ENCODE measurements at places on chromosomes 2 and 18.

DNA sequence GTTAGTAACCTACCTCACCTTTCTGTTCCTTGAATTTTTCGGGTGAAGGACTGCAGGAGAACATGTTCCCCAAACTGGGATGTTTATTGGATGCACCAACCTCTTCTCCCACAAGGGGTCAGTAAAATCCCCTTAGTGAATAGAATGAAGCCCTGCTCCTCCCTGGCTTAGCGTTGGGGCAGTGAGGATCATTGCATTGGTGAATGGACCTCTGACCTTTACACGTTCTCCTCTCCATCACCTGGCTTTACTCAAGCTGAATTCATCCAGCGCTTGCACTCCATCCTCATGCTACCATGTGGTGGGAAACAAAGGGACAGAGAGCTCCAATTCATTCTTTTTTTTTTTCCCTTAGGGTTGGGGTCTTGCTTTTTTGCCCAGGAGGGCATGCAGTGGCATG is 157.2 kb downstream of the MIB1 start:
- DNase-seq = peak; percentile 40

GRCh38 chr2:218832520-218832919 is 917 bp upstream of the PRKAG3 start:
- peak; percentile 50 for DNase-seq

DNA sequence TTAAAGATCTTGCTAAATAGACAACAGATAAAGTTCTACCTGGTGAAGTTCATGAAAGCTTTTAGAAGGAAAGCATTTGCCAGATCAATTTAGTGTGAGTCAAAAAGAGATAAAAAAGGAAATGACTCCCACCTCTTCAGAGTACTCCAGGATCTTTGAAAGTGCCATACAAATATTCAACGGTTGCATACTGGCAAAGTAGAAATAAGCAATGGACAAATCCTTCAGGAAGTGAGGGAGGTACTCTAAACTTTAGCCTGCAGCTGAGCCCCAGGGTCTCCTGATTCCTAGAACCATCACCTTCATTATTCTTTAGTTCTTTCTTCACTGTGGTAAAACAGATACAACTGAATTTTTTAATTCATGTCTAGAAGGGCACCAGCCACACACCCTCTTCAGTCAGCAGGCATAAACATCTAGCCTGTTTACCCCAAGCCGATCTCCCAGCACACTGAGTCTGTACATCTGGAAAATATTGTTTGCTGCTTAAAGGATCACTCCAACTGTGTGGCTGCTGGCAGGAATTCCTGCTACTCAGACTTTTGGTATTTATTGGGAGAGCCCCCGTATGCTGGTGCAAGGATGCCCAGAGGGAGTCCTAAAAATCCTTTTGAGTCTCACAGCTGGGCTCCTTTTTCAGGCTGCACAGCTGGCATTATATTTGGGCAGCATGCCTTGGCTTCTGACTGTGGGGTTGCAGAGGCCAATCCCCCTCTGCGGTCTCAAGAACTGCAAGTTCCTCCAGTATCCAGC is 72.3 kb upstream of the SESTD1 start:
- DNase-seq = no peak

GRCh38 chr18:51943281-51943680 is 396.7 kb upstream of the DCC start:
- no peak for DNase-seq

GRCh38 chr2:109497463-109497862 is 116.3 kb downstream of the SEPTIN10 start:
- no peak for DNase-seq

DNA sequence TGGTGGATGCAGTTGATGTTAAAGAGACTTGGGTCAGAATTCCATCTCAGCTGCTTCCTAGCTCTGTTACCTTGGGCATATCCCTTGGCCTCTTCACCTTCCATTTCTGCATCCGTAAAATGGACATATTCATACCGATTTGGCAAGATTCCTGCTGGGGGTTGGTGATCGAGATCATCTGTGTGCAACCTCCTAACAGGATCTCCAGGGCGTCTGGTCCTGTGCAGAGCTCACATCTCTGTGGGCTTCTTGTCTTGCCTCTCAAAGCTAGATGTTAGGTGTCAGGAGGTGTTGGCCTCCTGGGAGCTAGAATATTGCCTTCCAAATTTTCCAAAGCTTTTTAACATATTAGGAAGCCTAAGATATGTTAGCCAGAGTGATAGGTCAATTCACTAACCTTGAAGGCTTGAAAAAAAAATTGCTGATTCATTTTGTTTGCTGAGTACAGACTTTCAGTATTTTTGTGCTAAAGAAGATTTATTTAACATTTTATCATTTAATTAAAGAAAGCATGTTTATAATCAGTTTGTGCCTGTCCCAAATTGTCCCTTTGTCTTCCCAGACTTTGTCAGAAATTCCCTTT is 69.7 kb upstream of the ZNF516 start:
- DNase-seq = no peak

DNA sequence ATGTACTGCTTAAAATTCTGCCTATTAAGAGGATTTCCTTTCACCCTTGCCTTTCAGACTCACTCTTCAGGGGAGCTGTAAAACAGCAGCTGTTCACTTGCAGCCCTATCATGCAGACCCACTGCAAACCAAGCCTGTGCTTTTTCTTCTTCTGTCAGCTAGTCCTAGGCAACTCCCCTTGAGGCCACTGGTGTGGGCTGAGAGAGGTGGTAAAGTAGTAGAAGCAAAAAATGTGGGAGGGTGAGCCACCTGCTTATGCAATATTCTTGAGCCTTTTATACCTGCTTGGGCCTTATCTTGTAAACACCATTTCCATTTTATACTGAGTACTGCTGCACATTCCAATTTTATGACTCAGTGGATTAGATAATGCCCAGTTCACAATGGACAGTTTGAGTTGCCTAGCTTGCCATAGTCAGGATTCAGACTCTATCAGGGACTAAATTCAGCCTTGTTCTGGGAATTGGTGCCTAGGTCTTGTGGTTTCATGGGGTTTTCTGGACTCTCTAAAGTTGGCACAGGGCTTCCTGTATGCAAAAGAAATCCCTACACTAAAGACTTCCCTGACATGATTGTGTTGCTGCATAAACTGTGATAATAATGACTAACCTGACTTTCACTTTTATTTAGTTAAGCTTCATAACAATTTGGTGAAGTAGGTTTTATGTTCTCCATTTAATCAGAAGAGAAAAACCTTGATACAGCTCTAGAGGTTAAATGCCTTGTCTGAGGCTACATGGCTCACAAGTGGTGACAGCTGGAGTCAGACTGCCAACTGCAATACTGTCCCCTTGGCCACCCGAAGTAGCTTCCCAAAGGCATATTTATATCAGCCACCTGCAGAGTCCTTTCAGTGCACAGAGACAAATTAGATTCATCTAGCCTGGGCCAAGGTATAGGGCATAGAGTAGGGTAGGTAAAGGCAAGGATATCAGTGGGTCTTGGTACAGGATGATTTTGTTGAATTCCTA is 47.4 kb upstream of the KDM3A start:
- peak; percentile 84 for DNase-seq

- DNase-seq = peak; percentile 99
These were observed 56.7 kb upstream of the FHL2 start for GRCh38 chr2:105455488-105456003.

DNA sequence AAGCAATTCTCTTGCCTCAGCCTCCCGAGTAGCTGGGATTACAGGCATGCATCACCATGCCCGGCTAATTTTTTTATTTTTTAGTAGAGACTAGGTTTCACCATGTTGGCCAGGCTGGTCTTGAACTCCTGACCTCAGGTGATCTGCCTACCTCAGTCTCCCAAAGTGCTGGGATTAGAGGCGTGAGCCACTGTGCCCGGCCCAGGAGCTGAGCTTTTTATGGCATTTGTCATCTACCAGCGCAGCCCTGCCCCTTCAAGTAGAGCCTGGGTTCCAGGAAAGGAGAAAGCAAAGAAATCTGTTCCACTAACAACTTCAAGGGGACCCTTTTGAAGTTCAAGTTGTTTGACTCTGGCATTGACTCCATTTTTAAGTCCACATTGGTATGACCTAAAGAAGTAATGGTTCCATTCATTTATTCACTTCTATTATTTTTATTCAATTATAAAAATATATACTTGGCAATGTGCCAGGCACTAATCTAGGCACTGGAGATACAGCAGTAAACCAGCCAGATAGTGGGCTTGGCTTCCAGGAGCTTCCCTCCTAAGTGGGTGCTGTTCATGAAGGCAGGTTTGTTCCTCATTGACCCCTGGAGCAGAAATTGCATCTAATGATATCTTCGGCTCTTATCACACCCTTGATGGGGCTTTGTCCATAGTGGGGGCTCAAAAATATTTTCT is 8.0 kb upstream of the SFTPB start:
- DNase-seq = no peak
